ENCODE measurements at places on chromosomes 6 and 20. TPM values are rescaled to one million over a fixed set of nuclear protein-coding genes. Genes with fewer than 3 reads are reported as not detected.
A peak's percentile ranks its signal among the peaks of the same experiment; 100 is the strongest.

GRCh38 chr6:25006565-25007001, 70.8 kb upstream of the RIPOR2 start:
- DNase-seq, result no peak

DNA sequence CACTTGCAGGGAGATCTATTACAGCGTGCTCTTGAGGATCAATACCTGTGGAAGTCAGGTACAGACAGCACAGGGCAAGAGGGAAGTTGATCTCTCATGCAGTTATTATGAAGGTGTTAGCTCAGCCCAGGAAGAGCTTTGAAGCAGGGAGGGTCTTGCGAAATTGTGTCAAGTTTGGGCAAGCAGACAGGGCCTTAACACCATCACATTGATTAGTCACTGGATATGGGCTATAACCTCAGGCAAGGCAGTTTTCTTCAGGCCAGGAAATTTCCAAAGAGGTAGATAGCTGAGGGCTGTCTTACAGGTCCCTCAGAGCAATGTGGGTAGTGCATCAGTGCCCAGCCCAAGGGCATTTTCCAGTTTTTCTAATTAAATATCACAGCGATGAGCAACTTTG, 643.8 kb downstream of the DHX35 start:
- DNase-seq, result no peak

DNA sequence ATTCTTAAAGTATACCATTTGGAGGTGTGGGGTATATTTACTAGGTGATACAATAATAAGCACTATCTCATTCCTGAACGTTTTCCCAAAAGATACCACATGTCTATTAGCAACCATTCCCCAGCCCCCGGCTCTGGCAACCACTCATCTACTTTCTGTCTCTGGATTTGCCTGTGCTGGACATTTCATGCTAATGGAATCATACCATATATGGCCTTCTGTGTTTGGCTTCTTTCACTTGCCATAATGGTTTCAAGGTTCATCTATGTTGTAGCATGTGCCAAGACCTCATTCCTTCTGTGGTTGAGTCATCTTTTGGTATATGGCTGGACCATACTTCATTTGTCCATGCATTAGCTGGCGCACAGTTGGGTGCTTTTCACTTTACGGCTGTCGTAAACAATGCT, 39.7 kb downstream of the BCAS4 start:
- DNase-seq, result no peak

DNA sequence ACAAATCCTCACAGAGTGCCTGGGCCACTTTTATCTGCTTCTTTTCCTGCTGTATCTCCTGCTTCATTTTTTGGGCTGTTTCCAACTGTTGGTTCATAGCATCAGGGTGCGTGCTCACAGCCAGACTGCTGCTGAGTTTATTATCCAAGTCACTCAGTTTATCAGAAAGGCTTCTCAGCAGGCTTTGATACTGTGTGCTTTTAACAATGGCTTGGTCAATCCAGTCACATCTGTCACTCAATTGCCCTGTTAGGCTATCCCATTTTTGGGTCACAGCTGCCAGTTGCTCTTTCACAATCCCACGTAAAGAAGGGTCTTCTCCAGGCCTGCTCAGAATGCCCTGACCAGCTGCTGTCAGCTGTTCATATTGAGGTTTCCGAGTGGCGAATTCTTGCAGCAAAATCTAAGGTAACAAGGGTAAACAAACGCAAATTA, 87.2 kb downstream of the DST start:
- DNase-seq, result no peak

GRCh38 chr20:34254979-34255378, 13.8 kb downstream of the ASIP start:
- no peak for DNase-seq

DNA sequence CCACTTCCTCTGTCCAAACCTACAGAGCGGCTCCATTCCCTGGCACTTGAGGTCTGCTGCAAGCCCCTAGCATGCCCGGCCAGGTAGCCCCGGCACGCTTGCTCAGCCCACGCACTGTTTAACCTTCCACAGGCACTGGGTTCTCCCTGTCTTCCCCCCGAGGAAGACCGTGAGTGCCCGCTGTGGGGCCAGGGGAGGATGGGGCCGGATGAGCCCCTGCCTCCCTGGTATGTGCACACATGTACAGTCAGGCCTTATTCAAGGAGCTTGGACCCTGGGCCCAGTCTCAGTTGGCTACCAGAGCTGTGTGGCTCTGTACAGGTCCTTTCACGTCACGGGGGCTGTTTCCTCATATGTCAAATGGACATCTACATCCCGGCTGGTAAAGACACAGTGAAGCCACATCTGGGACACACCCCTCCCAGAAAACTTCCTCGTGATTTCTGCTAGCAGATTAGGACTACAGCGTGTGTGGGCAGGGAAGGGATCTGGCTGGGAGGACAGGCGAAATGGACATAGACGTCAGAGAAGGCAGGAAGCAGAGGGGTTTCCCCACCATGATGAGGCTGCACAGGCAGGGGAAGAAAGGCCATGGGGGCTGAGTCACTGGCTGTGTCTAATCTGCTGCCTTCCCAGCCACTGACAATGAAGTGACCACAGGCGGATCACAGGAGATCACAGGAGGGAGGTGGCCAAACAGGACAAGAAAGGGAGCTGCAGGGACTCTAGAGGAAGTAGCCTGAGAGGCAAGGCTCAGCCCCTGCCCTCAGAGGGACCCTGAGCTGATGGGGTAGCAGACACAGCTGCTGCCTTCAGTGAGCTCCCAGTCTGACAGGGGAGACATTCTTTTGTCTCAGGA, 62.9 kb downstream of the MRPL14 start:
- DNase-seq, result peak; percentile 55

- no peak for DNase-seq
These were observed 103.2 kb upstream of the TIAM2 start for GRCh38 chr6:154891901-154892300.

DNA sequence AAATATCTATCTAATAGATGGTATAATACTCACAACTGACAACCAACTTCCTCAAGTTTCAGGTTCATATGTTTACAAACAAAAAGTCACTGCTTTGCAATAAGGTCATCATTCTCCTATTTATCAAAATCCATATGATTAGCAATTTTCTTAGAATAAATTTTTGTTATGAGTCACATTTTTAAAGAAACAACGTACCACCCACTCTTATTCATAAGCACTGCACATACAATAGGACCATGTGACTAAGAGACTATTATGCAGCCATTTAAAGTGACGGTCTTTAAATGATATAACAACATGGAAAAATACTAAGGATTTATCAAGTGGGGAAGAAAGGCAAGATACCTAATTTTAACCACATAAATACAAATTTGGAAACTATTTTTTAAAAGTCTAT, 40.0 kb downstream of the REPS1 start:
- no peak for DNase-seq

DNA sequence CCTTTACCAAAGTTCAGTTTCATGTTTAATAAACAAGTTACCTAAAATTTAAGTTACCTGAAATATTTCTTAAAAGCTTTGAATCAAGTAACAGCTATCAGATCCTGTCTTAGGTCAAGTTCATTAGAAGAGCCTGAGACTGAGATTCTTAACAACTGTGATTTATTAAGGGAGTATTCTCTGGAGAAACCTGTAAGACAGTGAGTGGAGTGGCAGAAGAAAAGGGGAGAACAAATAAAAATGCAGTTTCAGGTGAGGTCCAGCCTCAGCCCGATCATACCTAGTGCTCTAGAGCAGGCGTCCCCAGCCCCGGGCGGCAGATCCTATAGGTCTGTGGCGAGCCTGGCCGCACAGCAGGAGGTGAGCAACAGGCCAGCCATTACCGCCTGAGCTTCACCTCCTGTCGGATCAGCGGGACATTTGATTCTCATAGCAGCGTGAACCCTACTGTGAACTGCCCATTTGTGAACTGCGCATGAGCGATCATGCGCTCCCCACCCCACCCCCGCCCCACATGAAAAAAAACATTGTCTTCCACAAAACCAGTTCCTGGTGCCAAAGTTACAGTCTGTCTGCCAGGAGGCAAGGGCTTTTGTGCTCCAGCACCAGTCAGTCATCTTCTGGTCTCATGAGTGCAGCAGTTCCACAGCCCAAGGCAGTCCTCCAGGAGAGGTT, 59.2 kb upstream of the ADGRB3 start:
- DNase-seq, result no peak

- no peak for DNase-seq
These were observed 28.9 kb downstream of the FYN start for GRCh38 chr6:111844376-111844775.

DNA sequence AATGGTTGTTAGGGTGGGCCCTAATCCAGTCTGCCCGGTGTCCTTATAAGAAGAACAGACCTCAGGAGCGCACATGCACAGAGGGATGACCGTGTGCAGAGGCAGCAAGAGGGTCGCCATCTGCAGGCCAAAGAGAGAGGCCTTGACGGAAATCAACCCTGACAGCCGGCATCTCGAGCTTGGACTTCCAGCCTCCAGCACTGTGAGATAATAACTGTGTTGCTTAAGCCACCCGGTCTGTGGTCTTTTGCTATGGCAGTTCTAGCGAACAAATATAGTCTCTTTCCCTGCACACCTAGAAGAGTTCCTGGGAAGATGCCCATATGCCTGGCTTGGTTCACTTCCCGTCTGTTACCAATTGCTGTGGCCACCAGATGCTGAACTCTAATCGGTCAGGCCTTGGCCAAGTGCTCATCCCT, 35.3 kb upstream of the PTGIS start:
- no peak for DNase-seq

- no peak for DNase-seq
These were observed 66.2 kb upstream of the MTHFD1L start for GRCh38 chr6:150799276-150799805.

Gene LY6G6F
- total RNA-seq, result not detected

Gene RIPOR3
- 26.3 TPM for total RNA-seq

Gene UTRN
- 594 TPM for total RNA-seq

Gene TRIM31
- total RNA-seq, result not detected

Gene SLC52A3
- 1.4 TPM for total RNA-seq

Gene SLC44A4
- total RNA-seq, result 2.1 TPM

Gene HUS1B
- total RNA-seq, result 2.0 TPM

All from sciatic nerve (tissue), 2 donors.